ENCODE measurements at places on chromosomes 12 and 14. TPM values are rescaled to one million over a fixed set of nuclear protein-coding genes. Genes with fewer than 3 reads are reported as not detected.

The TBC1D30 gene
- 24.2 TPM for total RNA-seq

The APOLD1 gene
- 35.9 TPM for total RNA-seq

The CCDC184 gene
- total RNA-seq, result 5.6 TPM

The AMHR2 gene
- total RNA-seq, result not detected

The RIPK3 gene
- total RNA-seq, result 22.4 TPM

The ASB2 gene
- total RNA-seq, result 35.1 TPM

The CTDSP2 gene
- 130 TPM for total RNA-seq

The ATP5MC2 gene
- total RNA-seq, result 341 TPM

The FAM161B gene
- total RNA-seq, result 8.9 TPM

The LMO3 gene
- total RNA-seq, result 12.9 TPM

The DACT1 gene
- total RNA-seq, result 13.5 TPM

The STXBP6 gene
- 10.0 TPM for total RNA-seq

The IL22 gene
- total RNA-seq, result not detected

The IL31 gene
- not detected for total RNA-seq

The RPS26 gene
- 57.0 TPM for total RNA-seq

The SSTR1 gene
- 2.9 TPM for total RNA-seq

The GPR68 gene
- 3.0 TPM for total RNA-seq

The CLEC9A gene
- 0.57 TPM for total RNA-seq

The KLRC2 gene
- total RNA-seq, result 3.1 TPM

The AMIGO2 gene
- 61.7 TPM for total RNA-seq

The MARCHF9 gene
- total RNA-seq, result 12.1 TPM

The GLT8D2 gene
- 13.3 TPM for total RNA-seq

The KRT75 gene
- total RNA-seq, result not detected

The IRAK3 gene
- total RNA-seq, result 23.1 TPM

The CDCA3 gene
- 1.4 TPM for total RNA-seq

The DCAF11 gene
- 65.7 TPM for total RNA-seq

The PLEKHD1 gene
- 0.10 TPM for total RNA-seq

The GLI1 gene
- 4.2 TPM for total RNA-seq

The HOXC12 gene
- not detected for total RNA-seq

The AQP6 gene
- total RNA-seq, result not detected

The ANGEL1 gene
- 32.1 TPM for total RNA-seq

The PRH2 gene
- total RNA-seq, result not detected

The FAM181A gene
- total RNA-seq, result not detected

The PIANP gene
- total RNA-seq, result 2.6 TPM

The SCNN1A gene
- total RNA-seq, result 63.8 TPM

The WNT1 gene
- total RNA-seq, result not detected

The UBE2N gene
- 133 TPM for total RNA-seq

The SMIM41 gene
- 0.78 TPM for total RNA-seq

The BRF1 gene
- 48.7 TPM for total RNA-seq

The P2RX2 gene
- total RNA-seq, result 0.36 TPM

The PTPRR gene
- 1.7 TPM for total RNA-seq

The OR11G2 gene
- total RNA-seq, result not detected

The PABPN1 gene
- total RNA-seq, result 178 TPM
